ENCODE measurements at places on chromosomes 2 and 18.
A peak's percentile ranks its signal among the peaks of the same experiment; 100 is the strongest.

- DNase-seq, result no peak
These were observed 153.8 kb downstream of the IKZF2 start for GRCh38 chr2:212997526-212998020.

DNA sequence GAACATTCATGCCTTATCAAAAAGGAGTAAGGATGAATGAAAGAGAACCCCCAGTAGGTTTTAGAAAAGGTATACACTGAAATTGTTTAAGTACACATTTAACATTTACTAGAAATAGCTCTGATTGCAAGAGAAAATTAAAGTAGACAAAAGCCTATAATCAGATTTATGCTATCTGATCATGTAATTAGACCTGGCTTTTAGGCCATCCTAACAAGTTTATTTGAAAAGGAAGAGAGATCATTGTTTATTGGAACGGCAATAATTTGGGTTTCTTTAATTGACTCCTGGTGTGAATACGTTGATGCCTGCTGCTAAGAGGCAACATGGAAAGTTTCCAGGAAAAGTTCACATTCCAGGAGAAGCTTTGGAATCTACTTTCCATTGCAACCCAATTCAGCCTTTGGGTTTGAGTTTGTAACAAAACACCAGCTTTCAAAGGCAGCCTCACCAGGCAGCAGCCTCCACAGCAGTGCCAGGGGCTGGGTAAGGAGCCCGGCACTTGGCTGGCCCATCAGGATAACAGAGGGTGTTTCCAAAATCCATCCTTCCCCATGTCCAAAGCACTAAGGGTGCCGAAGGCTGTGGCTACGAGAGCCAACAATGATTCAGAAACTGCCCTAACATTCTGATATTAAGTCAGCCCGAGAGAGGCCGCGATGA, 18.0 kb downstream of the FZD7 start:
- peak; percentile 38 for DNase-seq

DNA sequence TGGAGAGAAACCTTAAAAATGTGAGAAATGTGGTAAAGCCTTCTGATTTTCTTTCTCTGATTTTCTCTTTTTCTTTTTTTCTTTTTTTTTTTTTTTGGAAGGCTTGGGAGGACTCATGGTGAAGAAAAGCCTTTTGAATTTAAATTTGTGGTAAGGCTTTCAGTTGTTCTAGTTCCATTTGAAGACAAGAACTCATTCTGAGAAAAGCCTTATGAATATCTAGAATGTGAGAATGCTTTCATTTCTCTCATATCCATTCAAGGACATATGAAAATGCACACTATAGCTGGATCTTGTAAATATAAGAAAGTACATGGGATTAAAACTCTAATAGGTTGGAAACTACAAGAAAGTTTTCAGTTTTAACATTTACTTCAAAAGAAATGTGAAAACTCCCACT, 1045.2 kb upstream of the NRXN1 start:
- no peak for DNase-seq

DNA sequence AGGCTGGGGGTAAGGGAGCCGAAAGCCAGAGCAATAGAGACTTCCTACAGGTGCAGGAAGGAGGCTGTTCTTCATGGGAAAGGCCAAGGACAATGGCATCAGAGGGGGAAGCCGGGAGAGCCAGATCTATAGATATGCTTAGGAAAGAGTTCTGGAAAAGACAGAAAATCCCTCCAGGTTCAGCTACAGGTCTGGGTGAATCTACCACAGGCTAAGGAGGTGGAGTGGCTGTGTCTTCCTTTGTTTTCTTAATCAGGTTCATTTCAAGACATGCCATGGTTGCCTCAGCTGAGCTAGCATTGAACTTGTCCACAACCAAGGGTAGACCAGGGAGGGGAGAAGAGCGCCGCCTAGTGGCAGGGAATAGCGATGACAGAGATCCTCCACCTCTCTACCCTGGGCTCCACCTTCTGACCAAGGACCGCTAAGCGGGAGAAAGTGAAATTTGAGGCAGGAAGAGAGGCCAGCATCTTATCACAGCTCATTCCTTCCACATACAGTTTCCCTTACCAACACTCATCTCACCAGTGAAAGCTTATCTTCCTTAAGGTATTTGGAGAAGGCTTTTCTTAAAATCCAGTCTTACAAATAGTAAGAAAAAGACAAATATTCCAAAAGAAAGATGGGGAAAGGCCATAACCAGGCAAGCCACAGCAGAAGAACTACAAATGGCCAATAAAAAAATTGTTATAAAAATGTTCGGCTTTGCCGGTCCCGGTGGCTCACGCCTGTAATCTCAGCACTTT, 74.2 kb downstream of the VIT start:
- peak; percentile 69 for DNase-seq

DNA sequence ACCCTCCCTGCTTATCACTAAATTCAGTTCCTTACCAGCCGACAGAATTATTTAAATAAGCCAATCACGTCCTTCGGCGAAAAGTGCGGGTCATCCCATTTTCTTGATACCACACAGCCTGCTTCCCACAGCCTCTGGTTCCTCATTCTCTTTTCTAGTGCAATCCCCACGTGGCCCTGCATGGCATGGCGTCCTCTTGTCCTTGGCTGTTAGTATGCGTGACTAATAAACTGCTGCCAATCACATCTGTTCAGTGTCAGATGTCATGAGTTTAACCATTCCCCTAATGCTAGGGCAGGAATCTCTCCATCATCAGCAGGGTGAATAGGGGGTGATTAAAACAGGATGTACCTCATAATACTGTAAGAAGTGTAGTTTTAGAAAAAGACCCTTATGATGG, 62.8 kb upstream of the TSPYL6 start:
- DNase-seq, result no peak

GRCh38 chr2:239455436-239456203, 54.8 kb upstream of the HDAC4 start:
- DNase-seq, result no peak

DNA sequence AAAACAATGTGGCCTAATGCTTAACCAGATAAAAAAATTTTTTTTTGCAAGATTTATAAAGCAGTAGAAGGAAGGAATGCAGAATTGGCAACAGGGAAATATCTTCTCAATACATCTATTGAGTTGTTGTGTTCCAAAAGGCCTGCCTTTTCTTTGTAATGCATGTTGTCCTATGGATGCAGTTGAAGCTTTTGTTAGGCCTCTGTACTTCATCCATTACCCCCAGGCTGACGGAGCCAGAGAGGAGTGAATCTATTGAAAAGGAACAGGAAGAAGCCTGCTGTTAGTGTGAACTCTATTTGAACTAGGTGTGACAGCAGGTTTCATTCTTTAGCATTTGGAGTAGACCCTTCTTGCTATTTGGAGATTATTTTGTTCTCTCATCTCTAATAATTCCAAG, 56.5 kb downstream of the MTX2 start:
- DNase-seq, result no peak

DNA sequence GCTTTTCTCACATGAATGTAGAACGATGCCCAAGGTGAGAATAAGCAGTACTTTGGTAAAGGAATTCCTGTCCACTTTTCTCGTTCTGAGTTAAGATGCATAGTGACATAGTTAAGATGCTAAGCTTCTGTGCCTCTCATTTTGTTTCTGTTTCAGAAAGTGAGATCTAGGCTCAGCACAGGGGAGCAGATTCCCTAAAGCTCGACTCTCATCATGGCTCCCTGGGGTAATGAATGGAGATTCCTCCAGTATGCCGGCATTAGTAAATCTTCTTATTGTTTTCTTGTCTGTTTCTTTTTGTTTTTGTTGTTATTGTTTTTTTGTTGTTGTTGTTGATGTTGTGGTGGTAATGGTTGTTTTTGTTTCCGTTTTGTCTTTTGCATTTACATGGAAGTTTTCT, 225.4 kb downstream of the LRRTM4 start:
- no peak for DNase-seq

- DNase-seq, result no peak
These were observed 44.0 kb upstream of the ARHGAP15 start for GRCh38 chr2:143085125-143085784.

- no peak for DNase-seq
These were observed 2.9 kb upstream of the CASP10 start for GRCh38 chr2:201180010-201180409.

DNA sequence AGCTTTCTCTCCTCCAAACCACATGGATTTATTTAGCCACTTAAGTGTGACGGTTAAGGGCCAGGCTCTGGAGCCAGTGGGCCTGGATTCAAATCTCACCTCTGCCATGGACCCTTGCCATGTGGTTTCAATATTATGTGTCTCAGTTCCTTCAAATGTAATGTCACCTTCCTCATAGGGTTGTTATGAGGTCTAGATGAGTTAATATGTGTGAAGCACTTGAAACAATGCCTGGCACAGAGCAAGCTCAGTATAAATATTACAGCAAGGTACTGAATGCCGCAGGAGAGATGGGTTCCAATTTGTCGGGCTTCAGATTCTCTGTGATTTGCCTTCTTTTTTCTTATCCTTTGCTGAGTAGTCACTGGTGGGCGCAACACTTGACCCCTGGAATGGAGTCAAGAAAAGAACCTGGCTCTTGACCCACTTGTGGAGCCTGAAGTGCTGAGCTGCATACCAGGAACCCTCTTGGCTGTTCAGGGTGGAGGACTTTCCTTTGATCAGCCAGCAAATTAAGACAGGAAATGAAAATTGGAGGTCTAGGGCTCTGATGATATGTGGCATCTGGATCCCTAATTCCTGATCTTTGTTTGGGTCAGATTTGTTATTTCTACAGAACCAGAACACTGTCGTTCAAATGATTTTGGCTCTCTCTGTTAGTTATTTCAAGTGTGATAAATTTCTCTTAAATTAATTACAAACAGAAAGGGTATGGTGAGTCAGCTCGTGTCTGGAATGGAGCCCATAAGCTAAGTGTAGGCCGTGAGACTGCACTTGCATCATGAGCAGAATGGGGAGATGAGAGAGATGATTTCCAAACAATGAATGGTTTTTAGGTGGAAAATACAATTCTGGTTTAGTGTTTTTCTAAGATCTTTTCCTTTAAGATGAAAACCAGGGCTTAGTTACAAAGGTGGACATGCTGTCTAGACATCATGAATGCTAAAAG, 293.0 kb downstream of the KCNS3 start:
- peak; percentile 31 for DNase-seq

- DNase-seq, result no peak
These were observed 18.9 kb downstream of the GPR35 start for GRCh38 chr2:240644171-240644651.

GRCh38 chr2:65319072-65319673, 91.5 kb downstream of the ACTR2 start:
- DNase-seq, result no peak

- no peak for DNase-seq
These were observed 67.9 kb upstream of the SLC25A52 start for GRCh38 chr18:31828613-31829012.

DNA sequence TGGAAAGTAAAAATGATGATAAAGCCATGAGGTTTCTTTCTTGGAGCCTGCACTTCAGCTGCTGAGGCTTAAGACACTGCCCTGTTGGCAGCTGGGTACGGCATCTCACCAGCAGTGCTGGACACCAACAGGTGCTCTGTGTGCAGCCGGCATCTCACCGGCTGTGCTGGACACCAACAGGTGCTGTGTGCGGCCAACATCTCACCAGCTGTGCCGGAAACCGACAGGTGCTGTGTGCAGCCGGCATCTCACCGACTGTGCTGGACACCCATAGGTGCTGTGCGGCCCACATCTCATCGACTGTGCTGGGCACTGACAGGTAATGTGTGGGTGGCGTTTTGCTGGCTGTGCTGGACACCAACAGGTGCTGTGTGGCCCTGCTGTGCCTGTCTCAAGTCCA, 190.8 kb downstream of the TMEM18 start:
- no peak for DNase-seq

GRCh38 chr18:10928011-10928771, 221.2 kb downstream of the PIEZO2 start:
- peak; percentile 9 for DNase-seq

DNA sequence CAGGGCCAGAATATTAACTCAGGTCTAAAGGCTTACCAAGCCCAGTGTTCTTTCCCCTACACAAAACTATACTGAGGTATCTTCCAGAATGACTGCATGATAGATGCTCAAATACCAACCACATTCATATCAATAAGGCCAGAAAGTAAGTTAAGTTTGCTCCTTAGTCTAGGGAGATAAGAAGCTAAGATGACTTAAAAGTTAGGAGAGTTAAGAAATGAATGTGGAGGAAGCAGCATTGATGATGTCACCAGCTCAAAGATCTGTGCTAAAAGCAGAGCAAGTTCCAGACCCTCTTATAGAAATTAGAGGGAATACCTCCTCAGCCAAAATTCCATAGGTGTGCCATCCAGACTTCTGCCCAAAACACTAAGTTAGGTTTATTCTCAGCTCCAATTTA, 6.1 kb downstream of the PPP4R1 start:
- peak; percentile 14 for DNase-seq

DNA sequence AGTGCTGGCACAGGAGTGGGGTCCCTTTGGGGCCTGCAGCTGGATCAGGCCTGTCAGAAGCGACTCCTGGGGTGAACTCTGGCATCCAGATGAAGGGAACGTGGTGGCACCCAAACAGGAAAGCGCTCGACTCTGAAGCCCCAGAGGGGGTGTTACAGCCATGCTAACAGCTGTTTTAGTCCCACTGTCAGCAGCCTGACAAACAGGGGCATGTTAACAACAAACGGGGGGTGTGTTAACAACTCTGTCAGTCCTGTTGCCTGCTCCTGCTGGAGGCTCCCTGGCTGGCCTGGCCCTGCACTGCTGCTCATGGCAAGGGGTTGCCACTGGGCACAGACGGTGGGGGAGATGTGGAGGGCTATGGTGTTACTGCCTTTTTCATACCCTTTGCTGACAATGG, 2.6 kb upstream of the RNU2-63P start:
- no peak for DNase-seq

- no peak for DNase-seq
These were observed 130.4 kb downstream of the IRS1 start for GRCh38 chr2:226669249-226669648.

DNA sequence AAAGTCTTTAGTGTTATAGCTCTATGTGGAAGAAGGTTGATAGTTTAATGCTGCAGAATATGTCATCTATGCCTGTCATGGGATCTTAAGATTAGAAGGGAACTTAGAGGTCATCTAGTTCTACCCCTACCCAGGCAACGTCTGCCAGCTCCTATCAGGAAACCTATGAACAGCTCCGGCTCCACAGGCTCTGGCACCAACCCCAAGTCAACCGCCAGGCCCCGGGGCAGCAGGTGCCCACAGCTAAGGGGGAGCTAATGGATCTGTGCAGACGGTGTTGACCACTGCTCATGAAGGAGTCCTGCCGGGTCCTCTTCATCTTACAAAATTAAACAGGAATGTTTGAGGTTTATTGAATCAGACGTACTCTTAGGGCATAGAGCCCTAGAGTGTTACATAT, 440.8 kb upstream of the KLHL29 start:
- no peak for DNase-seq

- DNase-seq, result no peak
These were observed 259.9 kb downstream of the NDUFA10 start for GRCh38 chr2:239765076-239765845.

GRCh38 chr18:8496186-8496585, 113.1 kb upstream of the RAB12 start:
- DNase-seq, result no peak
